ENCODE measurements at places on chromosomes 12 and 14.

GRCh38 chr14:98014851-98015615, 1217.9 kb downstream of the VRK1 start:
- no peak for DNase-seq

DNA sequence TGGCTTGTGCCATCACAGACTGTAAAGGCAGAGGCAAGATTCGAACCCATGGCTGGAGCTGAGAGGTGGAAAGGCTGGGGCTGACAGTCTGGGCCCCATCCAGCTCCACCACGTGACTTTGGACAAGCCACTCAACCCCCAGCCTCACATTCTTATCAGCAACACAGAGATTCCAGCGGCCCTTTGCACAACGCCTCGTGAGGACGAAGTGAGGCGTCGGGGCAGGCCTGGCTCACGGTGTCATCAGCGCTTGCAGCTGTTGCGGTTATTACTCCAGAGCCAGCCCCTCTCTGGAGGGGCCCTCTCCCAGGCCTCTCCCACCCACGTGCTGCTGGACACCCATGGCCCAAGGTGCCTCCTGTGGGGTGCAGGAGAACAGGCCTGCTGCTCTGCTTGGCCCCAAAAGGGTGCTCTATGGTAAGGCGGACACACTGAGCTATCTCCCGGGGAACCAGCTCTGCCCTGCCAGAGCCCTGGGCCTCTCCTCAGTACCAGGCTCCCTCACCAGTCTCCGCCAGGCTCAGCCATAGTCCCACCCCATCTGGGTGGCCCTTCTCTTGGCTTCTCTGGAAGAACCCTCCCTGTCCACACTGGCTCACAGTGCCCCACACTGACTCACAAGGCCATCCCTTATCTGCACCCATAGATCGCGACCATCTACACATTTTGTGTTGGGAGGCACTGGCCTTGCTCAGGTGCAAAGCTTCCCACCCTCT, 21.1 kb downstream of the CHGA start:
- no peak for DNase-seq

DNA sequence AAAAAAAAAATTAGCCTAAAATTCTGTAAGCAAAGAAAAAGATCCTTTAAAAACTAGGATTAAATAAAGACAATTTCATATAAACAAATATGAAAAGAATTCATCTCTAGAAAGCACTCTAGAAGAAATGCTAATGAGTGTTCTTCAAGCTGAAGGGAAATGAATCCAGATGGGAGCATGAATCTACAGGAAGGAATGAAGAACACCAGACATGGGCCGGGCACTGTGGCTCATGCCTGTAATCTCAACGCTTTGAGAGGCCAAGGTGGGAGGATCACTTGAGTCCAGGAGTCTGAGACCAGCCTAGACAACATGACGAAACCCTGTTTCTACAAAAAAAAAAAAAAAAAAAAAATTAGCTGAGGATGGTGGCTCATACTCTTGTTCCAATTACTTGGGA, 297.2 kb downstream of the FBXL14 start:
- peak; percentile 72 for DNase-seq

- DNase-seq: no peak
Observed at GRCh38 chr12:107554941-107555340, 130.7 kb upstream of the PWP1 start.
